ENCODE measurements at places on chromosomes 1 and 21.

DNA sequence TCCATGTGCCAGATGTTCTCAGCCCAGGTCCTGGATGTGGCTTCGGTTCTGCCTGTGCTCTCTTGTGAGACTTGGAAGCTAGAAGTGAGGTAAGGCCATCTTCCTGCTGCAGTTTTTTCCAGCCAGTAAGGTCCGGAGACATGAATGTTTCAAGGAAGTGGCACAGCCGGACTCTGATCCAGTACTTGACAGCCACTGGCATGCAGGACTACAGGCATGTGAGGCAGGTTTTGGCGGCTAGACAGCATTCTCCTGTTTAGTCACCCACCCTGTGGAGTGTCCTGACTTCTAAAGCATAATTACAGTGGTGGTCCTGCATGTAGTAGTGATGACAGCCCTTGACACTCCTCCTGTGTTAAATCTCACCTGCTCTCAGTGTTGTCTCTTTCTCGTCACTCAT lies 72.3 kb downstream of the TNFSF4 start:
- DNase-seq, result no peak

DNA sequence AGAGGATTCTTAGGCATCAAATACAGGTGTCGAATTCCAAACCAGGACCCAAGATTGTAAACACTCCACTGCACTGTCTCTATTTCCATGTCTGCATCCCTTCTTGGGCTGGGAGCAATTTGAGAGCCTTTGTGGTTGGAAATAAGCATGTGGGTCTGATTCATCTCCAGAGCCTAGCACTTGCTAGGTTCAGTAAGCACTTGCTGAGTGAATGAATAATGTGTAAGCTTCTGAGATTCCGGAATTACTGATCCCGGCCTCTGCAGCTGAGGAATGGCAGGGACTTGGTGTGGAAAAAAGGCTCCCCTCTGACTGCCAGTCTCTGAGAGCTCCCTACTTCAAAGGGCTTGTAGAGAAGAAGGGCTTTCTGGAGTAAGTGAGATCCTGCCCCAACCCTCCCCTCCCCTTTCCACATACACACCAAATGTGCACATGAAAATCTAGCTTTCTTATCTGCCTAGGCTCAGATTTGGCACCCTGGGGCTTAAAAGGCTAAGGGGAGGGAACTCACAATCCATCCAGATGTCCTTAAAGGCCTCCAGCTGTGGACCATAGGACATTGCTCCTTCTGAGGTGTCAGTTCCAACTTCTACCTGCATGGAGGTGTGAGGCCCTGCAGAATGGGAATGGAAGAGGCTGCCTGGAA lies 39.6 kb upstream of the TRABD2B start:
- no peak for DNase-seq

DNA sequence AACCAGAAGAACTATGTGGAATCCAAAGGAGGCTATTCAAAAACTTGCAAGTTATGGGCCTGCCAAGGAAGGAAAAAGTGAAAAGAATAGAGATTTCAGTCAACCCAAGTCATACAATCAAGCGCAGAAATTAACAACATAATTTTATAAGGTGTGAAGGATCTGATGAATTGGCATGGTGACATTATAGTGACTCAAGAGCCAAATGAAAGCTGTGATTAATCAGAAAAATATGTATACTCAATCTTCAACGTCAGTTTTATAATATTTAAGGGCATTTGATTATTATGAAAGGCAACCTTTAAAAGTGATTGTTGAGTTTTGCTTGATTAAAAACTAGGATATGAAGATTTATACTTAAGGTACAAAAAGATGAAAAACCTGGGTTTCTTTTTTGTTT lies 37.8 kb upstream of the THEM4 start:
- no peak for DNase-seq

- no peak for DNase-seq
Observed at GRCh38 chr1:219847215-219847855, 81.0 kb downstream of the SLC30A10 start.

DNA sequence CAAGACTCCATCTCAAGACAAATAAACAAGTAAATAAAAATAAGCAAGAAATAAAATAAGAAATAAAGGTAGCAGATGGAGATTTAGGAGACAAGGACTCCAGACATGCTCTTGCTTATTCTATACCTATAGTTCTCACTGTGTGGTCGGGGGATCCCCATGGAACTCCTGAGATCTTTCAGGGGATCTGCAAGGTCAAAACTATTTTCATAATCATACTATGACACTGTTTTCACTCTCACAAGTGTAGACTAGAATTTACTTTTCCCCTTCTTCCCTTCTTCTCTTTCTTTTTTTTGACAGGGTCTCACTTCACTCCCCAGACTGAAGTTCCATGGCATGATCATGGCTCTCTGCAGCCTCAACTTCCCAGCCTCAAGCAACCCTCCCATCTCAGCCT lies 29.8 kb upstream of the NLRP3 start:
- DNase-seq, result no peak

All from erythroblast (primary cell).